ENCODE measurements at places on chromosomes 12 and 14. TPM values are rescaled to one million over a fixed set of nuclear protein-coding genes. Genes with fewer than 3 reads are reported as not detected.

FRS2 gene
- 5.6 TPM for polyA plus RNA-seq

FOS gene
- polyA plus RNA-seq, result 765 TPM

TROAP gene
- 1.9 TPM for polyA plus RNA-seq

KRT72 gene
- polyA plus RNA-seq, result not detected

MYO1H gene
- not detected for polyA plus RNA-seq

C14orf39 gene
- not detected for polyA plus RNA-seq

RND1 gene
- not detected for polyA plus RNA-seq

GLT1D1 gene
- polyA plus RNA-seq, result 2.5 TPM

TAS2R43 gene
- not detected for polyA plus RNA-seq

PRH2 gene
- not detected for polyA plus RNA-seq

TAS2R13 gene
- not detected for polyA plus RNA-seq

GUCY2C gene
- not detected for polyA plus RNA-seq

- no peak for DNase-seq
Measured at GRCh38 chr12:130301559-130301958, 36.1 kb upstream of the PIWIL1 start.

- DNase-seq, result no peak
Measured at GRCh38 chr12:39127401-39127800, 222.0 kb upstream of the CPNE8 start.

- DNase-seq, result no peak
Measured at GRCh38 chr12:70985850-70986249, 65.3 kb upstream of the PTPRR start.

DNA sequence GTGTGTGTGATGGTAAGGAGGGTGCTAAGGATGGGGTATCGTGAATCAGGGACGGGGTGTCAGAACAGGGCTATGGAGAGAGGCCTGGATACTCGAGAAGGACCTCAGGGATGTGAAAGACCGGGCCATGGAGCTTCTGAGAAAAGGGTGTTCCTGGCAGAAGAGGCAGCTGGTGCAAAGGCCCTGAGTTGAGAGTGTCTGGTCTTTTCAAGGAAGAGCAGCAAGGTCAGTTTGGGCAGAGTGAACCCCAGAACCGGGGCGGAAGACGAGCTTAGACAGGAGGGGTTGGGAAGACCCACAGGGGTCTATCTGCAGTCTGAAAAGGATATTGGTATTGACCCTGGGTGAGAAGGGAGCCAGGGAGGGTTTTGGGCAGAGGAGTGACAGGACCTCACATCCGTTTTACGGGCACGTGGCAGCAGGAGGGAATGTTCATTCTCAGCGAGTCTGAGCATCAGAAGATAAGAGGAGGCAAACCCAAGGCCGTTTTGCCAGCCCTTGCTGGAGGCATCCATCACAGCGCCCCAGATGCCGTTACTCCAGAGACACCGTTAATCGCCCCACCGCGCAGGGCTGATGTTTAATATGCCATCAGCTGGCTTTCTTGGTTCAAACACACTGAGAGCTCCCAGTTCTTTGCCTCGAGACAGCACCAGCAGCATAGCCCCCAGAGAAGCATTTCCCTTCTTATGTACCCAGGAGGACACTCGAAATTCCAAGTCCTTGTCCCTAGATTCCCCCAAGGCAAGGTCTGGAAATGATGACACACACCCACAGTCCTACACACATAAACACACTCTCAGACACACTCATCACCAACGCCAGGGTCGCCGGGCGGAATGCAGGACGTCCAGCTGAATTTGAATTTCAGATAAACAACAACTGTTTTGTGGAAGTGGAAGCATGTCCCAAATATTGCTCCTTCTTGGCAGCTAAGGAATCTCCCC, 41.4 kb upstream of the EML1 start:
- DNase-seq, result no peak

DNA sequence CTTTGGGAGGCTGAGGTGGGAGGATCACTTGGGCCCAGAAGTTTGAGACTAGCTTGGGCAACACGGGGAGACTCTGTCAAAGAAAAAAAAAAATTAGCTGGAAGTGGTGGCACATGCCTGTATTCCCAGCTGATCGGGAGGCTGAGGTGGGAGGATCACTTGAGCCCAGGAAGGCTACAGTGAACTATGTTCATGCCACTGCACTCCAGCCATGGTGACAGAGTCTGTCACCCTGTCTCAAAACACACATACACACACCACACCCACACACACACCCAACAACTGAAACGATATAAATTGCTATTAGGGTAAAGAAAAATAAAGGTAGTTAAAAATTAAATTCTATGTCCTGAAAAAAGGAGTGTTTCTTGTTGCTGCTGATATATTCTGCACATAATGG, 7.9 kb downstream of the PPP1R12A start:
- DNase-seq, result no peak

DNA sequence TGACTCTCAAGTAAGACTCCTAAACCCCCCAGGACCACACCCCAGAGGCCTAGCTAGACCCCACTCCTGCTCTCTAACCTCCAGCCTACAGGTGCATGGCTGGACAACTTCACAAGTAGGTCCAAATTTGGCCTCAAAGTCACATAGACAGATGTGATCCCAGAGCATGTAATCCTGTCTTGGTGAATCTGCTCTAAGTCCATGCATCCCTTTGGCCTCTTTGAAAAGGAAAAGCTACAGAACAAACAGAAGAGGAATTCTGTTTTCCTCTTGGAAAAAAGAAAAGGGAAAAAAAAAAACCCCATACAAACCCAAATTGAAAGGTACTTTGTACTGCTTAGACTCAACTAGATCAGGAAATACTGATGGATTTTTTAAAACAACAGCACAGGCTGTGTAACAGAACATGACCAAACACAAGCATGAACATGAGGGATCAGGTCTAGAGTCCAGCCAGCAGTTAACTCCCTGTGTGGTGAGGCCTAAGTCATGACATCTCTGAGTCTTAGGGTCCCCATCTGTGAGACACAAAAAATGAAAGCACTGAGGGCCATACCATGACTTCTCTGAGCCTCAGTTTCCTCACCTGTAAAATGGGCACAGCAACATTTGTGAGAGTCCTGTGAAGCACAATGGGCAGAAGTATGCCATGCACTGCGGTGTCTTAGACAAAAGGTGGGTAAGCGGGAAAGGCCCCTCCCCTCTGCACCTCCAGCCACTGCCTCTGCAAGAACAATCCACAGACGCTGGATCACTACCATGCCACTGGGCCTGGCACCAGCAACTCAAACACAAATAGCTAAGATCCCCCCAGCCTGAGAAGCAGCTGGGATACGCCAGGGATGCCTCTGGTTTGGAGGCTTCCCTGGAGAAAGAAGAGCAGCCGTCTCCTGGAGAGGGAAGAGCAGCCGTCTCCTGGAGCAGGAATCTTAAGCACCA, 9.9 kb downstream of the PITPNM2 start:
- no peak for DNase-seq

GRCh38 chr12:77979597-77980250, 149.0 kb downstream of the NAV3 start:
- no peak for DNase-seq

- DNase-seq, result no peak
Measured at GRCh38 chr12:34288963-34289345, 266.7 kb downstream of the ALG10 start.

DNA sequence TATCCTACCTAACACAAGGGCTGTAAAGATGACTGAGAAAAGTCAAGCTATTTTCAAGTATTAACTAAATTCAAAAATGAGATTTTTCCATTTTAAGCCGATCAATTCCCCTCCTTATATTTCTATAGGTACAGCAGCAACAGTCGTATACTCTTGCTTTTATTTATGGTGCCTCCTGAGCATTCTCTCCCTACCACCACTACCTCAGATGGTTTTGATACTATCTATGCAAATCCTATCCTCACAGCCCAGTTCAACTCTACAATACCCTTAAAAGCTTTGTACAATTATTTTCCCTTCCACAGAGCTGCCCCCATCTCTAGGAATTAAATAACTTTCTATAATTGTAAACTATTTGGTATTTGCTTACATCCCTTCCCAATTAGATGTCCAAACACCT, 52.1 kb downstream of the GALC start:
- DNase-seq, result no peak

DNA sequence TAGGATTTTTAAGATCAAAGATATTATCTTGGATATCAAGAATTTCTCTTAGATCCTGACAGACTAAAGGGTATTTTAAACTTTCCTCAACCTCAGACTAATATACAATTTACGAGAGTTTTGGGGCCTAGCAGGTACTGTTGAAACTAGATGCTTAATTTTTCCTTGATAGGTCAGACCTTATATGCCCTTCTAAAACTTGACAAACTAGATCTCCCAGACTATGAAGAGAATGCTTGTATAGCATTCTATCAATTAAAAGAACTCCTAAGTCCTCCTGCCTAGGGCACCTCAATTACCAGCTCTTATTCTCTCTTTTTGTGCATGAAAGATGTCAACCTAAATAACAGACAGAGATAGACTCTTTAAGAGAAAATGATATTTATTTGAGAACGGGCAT, 60.4 kb upstream of the TRIM9 start:
- DNase-seq, result no peak

DNA sequence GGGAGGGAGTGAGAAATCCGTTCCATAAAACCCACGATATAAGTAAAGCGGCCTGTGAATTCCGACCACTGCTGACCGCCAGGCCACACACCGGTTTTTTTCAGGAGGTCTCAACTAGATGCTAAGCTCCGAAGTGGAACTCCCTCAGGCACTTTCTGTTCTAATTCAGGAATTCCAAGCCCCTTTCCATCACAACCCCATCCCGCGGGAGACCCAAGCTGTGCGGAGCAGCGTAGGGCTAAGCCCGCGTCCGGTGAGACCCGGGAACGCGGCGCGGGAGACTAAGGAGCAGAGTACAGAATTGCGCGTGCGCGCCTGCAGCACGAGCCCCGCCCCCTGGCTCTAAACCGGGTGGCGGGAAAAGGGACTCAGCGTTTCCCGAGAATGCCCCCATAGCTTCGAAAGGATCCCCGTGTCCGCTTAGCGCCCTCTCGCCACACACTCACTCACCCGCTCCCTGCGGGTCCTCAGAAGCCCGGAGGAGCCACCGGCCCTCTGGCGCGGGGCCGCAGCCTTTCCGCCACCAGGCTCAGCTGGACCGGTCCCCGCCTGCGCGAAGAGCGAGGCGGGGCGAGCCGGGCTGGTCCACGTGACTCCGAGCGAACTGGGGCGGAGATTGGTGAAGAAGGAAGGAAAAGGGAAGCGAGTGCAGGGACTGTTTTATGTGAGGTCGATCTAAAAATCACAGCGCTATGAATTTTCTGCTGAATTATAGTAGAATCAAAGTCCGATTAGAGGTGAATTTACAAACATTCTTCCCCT, at the start of gene TIMELESS:
TIMELESS (minus strand) TSS at position 567 of the 762 bp plus-strand sequence. CDS start 15,256 bp downstream, outside the sequence.
- peak; percentile 88 for DNase-seq

GRCh38 chr12:9132008-9132535, 16.4 kb upstream of the A2M start:
- no peak for DNase-seq

DNA sequence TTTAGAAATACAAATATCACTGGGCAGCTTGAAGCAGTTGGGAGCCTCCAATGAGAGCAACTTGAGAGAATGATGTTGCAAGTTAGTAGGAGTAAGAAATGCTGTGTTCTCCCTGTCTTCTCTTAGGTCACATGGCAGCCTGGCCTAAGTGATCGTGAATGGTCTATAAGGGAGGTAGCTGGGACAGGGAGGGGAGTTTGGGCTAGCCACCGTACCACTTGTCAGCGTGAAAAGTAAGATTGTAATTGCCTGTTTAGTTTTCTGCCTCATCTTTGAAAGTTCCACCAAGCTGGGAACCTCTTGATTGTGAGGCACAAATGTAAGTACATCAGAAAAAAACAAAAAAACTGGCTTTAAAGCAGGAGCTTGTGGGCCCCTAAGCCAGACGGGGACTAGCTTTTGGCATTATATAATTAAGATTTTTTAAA, 36.4 kb downstream of the MDM2 start:
- DNase-seq, result no peak

DNA sequence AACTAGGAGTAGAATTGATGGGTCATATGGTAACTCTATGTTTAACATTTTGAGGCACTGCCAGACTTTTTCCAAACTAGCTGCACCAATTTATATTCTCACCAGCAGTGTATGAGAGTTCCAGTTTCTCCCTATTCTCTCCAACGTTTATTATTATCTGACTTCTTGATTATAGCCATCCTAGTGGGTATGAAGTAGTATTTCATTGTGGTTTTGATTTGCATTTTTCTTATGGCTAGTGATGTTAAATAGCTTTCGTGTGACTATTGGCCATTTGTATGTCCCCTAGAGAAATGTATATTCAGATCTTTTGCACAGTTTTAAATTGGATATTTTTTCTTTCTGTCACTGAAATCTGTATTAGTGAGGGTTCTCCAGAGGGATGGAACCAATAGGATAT, 37.8 kb downstream of the HELB start:
- DNase-seq, result no peak

GRCh38 chr12:126117502-126117901, 1052.3 kb downstream of the AACS start:
- no peak for DNase-seq

- DNase-seq, result peak; percentile 87
Measured at GRCh38 chr12:132761921-132762583, 420 bp upstream of the ANKLE2 start.

- peak; percentile 11 for DNase-seq
Measured at GRCh38 chr12:71846322-71846940, 6.9 kb downstream of the TBC1D15 start.

GRCh38 chr14:35696575-35696974, 112.5 kb downstream of the RALGAPA1 start:
- DNase-seq, result no peak

- DNase-seq, result no peak
Measured at GRCh38 chr12:61530456-61530855, 729.7 kb upstream of the USP15 start.

DNA sequence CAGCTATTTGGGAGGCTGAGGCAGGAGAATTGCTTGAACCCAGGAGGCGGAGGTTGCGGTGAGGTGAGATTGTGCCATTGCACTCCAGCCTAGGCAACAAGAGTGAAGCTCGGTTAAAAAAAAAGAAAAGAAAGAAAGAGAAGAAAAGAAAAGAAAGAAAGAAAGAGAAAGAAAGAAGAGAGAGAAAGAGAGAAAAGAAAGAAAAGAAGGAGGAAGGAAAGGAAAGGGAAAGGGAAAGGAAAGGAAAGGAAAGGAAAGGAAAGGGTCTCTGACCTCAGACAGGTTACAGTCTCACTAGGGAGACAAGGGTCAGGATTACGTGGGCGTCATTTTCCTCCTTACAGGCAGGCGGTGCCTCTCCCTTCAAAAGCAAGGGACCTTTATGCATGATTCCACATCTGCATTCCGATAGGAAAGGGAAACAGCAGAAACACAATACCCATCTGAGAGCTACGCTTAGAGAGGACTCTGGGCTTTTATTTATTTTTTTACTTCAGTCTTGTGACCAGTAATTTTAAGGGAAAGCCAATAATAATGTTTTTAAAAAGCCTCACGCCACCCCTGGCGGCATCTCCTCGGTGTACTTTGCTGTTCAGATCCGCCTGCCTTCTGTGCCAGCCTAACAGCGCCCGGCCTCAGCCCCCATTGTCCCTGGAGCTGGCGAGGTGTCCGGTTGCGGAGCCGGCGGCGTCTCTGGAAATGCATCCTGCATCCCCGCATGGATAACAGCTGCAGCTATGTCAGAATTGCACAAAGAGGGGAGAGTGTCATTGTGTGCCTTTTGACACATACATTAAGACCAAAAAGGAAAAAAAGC, 945 bp upstream of the HIP1R start:
- DNase-seq, result no peak
